Effector CD4-positive, alpha-beta T cell (primary cell): ENCODE measurements at places on chromosomes 2 and 18.

DNA sequence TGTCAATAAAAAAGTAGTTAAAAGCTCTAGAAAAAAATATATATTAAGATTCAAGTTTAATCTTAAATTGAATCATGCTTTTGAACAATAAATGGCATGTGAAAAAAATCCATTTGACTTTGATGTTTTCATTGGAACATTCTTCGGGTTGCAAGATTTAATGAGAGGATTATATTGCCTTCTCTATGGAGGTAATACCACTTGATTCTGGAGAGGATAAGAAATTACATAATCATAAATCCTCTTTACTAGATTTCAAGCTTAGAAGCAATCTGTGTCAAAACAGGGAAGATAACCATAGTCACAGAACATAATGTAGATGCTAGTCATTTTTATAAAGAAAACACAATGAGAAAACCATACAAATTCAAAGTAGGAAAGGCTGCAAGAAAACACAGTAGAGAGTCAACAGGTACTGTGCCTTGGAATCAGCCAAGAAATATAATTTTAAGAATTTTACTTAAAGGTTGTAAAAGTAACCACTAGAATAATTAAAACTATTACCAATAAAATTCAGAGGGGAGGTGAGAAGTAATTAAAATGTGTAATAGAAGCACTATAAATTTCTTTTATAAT is 18.7 kb upstream of the MAPRE2 start:
- DNase-seq, result no peak

DNA sequence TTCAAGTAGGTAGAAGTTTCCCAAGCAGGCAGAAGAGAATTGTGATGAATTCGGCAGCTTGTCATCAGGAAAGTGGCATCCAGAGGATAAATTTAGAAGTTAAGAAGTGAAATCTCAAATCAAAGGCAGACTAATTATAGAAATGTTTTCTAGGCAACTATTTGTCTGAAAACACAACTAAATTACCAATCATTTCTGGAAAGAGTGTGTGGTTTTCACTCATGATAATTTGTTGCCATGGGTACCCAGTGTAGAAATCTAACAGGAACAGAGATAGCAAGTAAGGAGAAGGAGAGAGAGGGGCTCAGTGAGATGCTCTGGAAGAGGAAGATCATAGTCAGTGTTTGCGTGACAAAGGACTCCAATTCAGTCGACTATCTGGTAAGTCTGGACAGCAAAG is 208.1 kb downstream of the NCKAP5 start:
- no peak for DNase-seq

- no peak for DNase-seq
These were observed 38.9 kb upstream of the SCG2 start for GRCh38 chr2:223641082-223641481.

- no peak for DNase-seq
These were observed 27.0 kb upstream of the HK2 start for GRCh38 chr2:74806920-74807319.

DNA sequence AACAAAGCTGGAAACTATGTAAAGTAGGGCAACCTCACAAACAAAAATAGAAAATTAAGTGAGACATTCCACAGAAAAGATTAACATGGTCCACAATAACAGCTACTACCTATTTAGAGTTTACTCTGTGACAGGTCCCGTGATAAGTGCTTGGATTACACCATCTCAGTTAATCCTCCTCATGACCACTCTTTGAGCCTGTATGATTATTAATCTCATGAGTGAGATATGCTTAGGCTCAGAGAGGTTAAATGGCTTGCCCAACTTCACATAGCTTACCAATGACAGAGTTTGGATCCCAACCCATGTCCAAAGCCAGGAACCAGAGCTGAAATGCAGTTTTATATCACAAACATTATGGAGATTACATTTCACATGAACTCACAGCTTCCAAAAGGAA is 37.3 kb upstream of the KLF7 start:
- no peak for DNase-seq

- DNase-seq, result no peak
These were observed 116.8 kb upstream of the EPC2 start for GRCh38 chr2:148527488-148528340.

GRCh38 chr2:62114564-62114963 is 81.4 kb upstream of the B3GNT2 start:
- no peak for DNase-seq

- DNase-seq, result no peak
These were observed 21.3 kb upstream of the CD28 start for GRCh38 chr2:203685081-203685621.

DNA sequence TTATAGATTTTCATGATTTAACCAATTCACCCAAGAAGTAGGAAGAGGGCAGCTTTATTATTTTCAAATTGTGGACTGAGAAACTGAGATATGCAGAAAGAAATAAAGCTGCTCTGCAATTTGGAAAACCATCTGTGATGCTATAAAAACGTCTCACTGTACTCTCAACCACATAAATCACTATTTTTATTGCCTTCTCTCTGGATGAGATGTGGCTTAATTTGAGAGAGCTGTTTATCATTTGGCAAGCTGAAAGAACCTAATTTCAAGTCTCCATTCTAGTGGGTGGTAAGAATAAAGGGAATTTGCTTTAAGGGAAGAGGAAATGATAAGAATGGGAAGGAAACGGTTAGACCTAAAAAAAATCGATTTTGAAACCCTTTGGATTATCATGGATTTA is 49.9 kb upstream of the CYP1B1 start:
- no peak for DNase-seq

DNA sequence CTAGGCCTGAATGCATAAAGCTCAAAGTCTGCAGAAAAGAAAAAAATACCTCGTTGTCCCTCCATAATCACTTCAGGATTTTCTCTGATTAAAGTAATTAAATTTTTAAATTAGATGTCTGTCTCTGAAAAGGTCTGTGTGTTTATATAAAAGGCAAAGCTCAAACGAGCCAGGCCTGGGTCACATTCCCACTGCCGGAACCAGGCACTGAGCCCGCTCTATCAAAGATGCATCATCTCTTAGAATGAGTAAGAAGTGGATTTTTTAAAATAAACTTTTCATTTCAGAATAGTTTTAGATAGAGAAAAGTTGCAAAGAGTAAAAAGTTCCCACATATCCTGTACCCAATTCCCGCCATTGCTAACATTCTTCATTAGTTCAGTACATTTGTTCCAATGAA is 202.1 kb upstream of the KYNU start:
- no peak for DNase-seq

DNA sequence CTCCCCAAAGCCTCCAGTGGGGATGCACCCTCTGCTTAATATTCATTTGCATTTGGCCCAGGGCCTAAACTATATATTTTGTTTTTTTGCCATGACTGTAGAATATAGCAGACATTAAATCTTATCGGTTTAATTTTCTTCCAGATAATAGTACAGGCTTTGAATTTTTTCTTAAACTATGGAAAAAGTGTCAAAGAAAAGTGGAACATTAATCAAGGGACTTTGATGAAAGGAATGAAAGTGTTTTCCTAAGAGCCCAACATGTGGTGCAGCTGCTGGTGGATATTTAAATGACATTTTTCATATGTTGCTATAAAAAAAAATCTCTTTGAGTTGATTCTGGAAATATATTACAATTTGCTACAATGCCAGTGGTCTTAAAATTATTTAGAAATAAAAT is 346.8 kb downstream of the CYP26B1 start:
- no peak for DNase-seq

DNA sequence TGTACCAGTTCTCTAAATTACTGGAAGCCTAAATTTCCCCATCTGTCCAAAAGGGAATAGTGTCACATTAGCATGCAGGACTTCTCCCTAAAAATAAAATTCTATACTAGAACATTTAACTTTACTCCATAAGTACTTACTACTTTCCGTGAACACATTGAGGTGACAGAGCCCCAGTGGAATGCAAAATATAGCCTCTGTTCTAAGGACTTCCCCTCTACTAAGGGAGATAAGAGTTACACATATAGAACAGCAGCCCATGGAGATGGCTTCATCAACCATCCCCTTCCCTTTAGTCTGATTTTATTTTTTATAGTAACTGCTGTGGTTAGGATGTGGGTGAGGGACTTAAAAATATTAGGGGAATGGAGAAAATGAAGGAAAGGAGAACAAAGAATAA is 68.9 kb upstream of the STPG4 start:
- DNase-seq, result no peak

GRCh38 chr2:203681978-203682377 is 24.5 kb upstream of the CD28 start:
- no peak for DNase-seq

GRCh38 chr2:132645722-132646539 is 24.1 kb downstream of the LYPD1 start:
- no peak for DNase-seq

DNA sequence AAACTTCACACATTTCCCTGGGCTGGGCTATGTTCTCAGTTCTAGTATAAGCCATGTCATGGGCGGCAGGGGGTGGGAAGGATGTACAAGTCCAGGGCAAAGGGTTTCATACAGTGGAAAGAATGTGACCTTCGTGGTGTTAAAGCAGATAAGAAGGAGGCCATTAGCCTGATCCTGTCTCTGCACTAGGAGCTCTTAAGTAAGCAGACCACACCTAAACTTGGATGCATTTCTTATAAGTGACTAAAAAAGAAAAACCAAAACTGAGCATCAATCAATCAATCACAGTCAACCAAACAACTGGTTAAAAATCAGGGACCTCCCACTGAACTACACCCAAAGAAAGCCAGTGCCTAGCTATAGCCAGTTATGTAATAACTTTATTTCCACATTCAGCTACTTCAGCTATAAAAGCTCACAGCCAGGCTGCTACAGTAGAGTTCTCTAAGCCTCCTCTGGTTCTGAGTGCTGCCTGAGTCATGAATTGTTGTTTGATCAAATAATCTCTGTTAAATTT is 46.8 kb upstream of the RIOK3 start:
- DNase-seq, result no peak

DNA sequence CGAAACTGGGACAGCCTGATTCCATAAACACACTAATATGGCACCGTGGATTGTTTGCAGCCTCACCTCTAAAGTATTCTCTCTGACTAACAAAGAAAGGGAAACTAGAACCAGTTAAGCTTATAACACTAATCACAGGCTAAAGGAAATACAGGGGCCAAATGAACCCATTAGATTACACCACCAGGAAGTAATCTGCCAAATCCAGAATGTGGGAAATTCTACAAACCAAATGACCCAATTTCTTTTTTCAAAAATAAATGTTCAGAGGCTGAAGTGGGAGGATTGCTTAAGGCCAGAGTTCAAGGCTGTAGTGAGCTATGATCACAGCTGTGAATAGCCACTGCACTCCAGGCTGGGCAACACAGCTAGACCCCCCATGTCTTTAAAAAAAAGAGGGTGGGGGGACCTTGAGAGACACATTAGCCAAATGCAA is 1.5 kb upstream of the MPPE1 start:
- DNase-seq, result no peak

DNA sequence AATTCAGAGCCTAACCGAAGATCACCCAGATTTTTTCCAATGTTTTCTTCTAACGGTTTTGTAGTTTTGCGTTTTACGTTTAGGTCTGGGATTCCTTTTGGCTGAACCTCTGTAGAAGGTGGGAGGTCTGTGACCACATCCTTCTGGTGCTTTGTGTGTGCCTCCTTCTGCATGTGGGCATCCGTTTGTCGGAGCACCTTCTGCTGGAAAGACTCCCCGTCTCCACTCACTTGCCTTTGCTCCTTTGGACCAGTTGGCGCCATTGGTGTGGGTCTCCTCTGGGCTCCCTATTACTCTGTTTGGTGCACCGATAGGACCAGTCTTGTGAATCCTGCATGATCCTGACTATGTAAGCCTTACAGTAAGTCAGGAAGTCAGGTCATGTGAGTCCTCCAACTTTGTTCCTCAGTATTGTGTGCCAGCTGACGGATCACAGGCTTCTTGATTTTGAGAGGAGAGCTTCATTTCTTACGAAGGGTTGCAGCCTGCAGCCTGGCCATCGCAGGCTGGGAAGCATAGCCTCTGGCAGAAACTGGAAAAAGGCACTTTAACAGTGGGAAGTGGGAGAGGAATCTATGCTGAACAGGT is 13.6 kb downstream of the AQP12A start:
- DNase-seq, result no peak
